Activated effector memory CD4-positive, alpha-beta T cell treated with Interleukin-2 at 50 U/mL for 16 hours (primary cell): ENCODE measurements at places on chromosomes 3 and 15.

GRCh38 chr3:42667523-42668412, 14.3 kb downstream of the ZBTB47 start:
- no peak for DNase-seq

GRCh38 chr15:60162251-60162967, 158.3 kb downstream of the FOXB1 start:
- DNase-seq = no peak

- DNase-seq = no peak
Observed at GRCh38 chr15:69857686-69858391, 239.9 kb downstream of the TLE3 start.

DNA sequence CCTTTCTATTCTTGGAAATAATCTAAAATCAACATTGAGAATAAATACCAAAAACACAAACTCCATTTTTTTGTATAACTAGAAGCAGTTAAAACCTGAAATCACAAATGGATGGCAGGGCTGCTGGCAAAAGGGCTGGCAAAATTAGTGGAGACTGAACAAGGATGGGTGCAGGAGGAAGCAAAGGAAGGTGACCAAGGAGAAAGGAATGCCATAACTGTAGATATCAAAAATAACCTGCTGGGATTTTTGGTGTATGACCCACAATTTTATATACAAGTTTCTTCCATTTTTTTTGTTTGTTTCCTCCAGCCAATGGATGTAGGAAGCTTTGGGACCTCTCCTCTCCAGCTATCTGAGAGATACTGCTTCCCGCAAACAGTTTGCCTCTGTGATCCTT, 12.7 kb downstream of the CFAP44 start:
- no peak for DNase-seq
